CD14-positive monocyte (primary cell): ENCODE measurements at places on chromosomes 11 and 22.
A peak's percentile ranks its signal among the peaks of the same experiment; 100 is the strongest.

GRCh38 chr11:115054570-115055538 is 376.5 kb downstream of the NXPE2 start:
- DNase-seq, result no peak

GRCh38 chr22:16831257-16831656 is 6.0 kb upstream of the XKR3 start:
- no peak for DNase-seq

DNA sequence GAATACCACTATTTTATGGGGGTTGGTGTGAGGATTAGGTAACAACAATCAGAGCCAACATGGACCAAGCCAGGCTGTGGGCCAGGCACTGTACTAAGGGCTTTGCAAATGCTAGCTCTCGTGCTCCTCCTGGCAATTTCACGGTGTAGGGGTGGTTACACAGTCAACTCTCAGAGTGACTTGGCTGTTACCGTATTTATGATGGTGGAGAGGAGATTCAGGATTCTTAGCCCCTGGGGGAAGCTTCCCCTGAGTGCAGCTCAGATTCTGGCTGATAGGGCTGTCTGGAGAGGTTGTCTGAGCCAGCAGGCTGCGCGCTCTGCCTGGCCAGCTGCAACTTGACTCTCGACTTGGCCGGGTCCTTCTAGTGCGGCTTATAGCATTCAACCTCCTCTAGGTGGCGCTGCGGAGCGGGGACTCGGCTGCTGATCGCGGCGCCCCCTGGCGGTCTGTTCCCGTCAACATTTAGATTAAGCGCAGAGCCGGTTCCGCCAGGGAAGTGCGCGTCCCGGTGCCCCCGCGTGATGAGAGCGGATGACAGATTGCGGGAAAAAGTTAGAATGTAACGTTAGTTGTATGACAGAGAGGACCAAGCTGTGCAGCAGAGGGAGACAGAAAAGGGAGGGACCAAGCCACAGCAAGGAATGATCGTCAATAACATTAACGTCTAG is 4.5 kb upstream of the NCF4 start:
- DNase-seq, result peak; percentile 89

DNA sequence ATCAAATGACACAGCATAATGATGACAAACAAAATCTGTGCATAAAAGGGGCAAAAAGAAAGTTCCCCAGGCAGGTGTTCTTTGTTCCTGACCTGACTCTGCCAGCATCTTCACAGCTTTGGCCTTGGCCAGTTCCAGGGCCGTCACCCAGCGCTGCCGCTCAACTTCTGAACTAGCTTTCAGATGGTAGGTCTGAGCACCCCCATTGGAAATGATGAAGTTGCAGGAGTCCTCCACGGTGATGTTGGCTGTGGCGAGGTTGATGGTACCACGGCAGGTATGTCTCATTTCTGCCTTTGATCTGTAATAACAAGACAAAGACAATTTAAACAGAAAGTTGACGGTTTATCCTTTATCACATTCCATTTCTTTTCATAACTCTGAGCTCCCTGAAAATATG is 5.3 kb downstream of the OSBP start:
- DNase-seq, result no peak

DNA sequence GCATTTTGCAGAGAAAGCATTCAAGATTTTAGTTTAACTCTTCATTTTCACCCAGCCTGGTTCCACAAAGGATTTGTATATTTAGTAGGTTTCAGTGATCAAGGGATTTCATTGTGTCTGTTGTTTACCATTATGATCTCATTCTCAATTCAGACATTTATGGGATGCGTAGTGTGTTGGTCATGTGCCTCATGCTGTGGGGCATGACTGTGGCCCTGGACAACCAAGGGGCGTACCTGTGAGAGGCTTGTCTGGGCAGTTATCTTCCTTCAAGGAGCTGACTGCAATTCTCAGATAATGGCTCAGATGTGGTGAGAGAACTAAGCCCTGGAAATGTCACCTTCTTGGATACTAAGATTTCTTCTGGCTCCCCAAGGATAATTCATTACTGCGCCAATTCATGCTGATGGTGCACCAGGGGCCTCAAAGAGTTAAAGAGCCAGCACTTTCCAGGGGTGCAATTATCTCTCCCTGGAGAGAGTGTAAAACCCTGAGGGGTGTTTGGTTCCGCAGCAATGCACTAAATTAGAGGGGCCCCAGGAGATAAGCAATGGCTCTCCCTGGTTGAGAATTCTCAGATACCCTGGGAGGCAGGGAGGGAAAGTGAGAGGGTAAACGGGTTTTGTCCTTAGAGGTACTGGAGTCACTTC is 32.2 kb downstream of the SLC6A5 start:
- no peak for DNase-seq

DNA sequence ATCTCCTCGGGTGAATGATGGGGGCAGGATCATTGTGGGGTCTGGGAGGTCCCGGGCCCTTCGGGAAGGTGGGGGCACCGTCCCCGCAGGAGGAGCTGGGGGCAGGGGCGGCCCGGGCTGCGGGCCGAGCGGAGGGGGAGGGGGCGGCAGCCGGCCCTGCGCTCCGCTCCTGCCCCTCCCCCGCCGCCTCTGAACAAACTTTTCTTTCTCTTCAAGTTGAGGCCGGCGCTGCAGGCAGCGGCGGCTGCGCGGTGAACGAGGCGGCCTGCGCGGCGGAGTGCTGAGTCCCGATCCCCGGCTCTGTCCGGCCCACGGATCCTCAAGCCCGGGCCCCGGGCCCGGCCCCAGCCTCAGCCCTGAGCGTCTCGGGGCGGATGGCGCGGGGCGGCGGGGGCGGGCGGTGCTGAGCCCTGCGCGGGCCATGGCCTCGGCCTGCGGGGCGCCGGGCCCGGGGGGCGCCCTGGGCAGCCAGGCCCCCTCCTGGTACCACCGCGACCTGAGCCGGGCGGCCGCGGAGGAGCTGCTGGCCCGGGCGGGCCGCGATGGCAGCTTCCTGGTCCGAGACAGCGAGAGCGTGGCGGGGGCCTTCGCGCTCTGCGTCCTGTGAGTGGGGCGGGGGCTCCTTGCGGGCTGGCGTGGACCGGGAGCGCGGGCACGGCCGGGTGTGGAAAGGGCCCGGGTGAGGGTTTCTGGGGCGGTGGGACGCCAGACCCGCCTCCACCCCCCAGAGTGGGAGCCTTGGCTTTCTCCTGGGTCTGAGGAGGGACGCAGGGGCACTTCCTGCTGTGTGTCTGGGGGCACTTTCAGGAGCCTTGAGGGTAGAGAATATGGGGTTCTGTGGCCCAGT is at the start of gene INPPL1:
Gene INPPL1, plus strand, starts transcription at position 204 of the 847 bp plus-strand sequence. Its CDS starts 218 bp downstream, at position 422.
- DNase-seq, result no peak

DNA sequence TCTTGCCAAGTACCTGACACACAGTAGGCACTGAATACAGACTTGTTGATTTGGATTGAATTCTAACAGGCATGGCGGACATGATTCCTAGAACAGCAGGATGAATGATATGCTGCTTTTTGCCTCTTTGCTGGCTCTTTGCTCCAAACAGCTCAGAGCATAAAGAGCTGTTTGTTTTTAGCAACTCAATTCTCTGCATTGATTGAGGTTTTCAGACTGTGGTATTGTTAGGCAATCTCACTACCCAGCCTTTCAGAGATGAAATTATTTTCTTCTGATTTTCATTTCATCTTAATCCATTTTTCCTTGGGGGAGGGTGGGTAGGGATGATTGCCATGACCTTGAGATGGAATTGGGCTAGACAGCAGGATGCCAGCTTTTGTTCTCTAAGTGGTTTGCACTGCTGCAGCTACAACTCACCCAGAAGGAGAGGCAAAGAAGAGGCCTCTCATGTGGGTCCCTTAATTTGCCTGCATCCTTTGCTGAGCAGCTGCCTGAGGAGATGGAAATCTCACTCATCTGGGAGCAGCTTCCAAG is 20.5 kb downstream of the COA4 start:
- no peak for DNase-seq

DNA sequence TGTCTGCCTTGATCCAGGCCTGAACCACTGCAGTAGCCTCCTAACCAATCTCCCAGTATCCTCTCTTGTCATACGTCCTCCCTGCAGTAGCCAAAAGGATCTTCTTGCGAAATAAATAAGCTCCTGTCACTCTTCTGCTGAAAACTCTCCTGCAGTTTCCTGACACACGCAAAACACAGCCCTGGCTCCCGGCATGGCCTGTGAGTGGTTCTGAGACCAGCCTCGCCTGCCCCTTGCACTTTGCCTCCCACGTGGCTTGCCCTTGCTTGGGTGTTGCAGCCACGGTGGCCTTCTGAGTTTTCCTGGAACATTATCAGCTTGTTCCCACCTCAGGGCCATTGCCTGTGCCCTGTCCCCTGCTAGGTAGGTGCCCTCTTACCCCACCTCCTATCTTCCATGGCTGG is 7.2 kb downstream of the ZC3H7B start:
- no peak for DNase-seq

DNA sequence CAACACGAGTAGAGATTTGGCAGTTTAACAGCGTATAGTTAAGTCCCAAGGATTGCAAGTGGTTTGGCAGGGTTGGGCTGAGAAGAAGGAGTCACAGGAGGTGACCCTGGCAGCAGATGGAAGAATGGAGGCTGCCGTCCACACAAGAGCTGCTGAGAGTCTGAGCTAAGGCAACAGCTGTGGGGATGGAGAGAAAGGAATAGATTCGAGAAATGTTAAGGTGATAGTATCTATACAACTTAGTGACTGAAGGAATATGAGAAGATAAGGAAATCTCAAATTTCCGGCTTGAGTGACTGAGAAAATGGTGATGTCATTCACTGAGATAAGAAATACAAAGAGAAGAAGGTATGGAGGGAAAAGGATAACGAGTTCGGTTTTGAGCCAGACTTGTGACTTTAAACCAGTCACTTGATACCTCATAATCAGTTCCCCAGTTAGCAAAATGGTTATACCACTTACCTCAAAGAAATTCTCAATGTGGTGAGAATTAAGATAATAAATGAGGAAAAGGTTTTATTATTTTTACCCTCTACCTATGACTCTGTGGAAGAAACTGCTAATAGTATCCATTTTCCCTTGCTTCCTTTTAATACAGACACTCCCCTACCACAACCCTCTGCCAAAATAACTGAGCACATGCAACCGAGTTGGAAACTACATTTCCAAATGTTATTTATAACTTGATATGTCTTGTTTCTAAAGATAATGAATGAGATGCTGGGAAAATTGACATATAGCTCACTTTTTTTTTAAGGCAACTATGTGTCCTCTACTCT is 30.7 kb downstream of the FAM168A start:
- DNase-seq, result no peak

GRCh38 chr11:111230122-111230465 is 15.4 kb upstream of the POU2AF2 start:
- DNase-seq, result no peak
